ENCODE measurements at places on chromosomes 12 and 14.

GRCh38 chr12:46874642-46875041 lies 48.8 kb upstream of the SLC38A4 start:
- no peak for DNase-seq

- no peak for DNase-seq
Observed at GRCh38 chr14:51400139-51400538, 160.1 kb downstream of the TMX1 start.

DNA sequence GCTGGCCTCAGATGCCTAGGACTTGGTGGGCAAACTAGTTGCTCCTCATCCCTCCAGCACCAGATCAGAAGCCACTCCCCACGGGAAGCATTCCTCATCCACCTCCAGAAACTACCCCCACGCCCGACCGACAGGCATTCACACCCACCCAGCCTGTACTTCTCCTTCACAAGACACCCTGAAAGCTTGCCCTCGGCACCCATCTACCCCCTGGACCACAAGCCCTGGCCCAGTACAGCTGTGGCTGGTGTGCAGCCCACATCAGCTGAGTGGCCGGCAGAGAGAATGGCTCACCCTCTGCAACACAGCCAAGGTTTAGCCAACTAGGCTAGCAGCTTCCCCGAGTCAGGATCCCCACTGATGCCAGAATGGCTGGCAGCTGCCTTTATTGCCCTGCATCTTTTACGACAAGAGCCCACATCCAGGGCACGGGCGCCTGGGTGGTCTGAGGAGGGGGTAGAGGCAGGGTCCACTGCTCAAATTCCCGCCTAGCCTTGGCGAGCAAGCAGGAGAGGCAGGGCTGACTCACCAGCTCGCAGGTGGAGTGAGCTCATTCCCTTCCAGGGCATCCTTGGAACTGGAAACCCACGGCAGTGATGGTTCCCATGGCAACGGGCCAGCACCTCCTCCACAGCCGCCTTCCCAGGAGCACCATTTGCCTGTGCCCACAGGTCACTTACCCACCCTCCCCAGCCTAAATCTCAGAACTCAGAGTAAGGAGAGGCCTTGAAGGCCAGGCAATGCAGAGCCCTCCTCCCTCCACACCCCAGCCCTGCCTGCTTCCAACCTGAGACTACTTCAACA lies 17.1 kb downstream of the ACTN1 start:
- no peak for DNase-seq

GRCh38 chr14:55103005-55103640 lies 25.9 kb upstream of the LGALS3 start:
- no peak for DNase-seq

GRCh38 chr12:51822261-51822616 lies 26.3 kb downstream of the FIGNL2 start:
- no peak for DNase-seq

DNA sequence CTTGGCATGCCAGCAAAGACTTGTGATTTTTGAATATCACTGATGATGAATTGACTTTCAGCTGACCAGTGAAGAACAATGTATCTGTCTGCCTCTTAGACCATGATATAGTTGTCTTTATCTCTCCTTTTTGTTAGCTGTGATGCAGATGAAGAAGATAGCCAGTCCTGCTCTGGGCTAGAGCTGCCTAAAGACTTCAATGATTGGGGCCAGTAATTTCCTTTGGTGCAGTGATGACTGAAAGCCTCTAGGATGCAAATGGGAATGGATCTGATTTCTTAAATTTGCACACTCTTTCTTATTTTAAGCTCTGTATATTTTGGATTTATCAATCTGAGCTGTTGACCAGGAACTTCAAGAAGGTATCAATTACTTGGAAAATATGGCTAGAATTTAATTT lies at the start of gene TAS2R9:
Gene TAS2R9, minus strand, starts transcription at position 101 of the 400 bp plus-strand sequence. Its CDS starts 93 bp downstream, at position 8.
- no peak for DNase-seq

- DNase-seq = no peak
Observed at GRCh38 chr14:20662968-20663732, 21.2 kb upstream of the RNASE4 start.

DNA sequence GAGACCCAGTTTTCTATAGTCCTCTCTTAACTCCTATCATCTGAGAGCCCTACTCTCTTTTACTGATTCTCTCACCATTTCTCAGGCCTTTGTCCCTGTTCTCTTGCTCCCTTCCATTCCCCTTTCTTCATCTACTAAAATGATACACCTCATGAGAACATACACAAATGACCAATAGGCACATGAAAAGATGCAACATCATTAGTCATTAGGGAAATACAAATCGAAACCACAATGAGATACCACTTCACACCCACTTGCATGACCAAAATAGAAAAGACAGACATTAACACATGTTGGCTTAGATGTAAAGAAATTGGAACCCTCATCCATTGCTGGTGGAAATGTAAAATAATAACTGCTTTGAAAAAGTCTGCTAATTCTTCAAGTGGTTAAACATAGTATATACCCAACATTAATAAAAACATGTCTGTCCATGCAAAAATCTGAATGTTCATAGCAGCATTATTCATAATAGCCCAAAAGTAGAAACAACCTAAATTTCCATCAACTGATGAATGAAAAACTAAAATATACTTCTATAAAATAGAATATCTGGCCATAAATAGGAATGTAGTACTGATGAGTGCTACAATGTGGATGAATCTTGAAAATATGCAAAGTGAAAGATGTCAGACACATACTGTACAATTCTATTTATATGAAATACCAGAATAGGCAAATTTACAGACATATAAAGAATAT lies 66.0 kb downstream of the DENND5B start:
- DNase-seq = no peak

GRCh38 chr12:95083938-95084337 lies 10.5 kb upstream of the NR2C1 start:
- DNase-seq = no peak

- DNase-seq = no peak
Observed at GRCh38 chr12:32690927-32691326, 11.8 kb downstream of the DNM1L start.

DNA sequence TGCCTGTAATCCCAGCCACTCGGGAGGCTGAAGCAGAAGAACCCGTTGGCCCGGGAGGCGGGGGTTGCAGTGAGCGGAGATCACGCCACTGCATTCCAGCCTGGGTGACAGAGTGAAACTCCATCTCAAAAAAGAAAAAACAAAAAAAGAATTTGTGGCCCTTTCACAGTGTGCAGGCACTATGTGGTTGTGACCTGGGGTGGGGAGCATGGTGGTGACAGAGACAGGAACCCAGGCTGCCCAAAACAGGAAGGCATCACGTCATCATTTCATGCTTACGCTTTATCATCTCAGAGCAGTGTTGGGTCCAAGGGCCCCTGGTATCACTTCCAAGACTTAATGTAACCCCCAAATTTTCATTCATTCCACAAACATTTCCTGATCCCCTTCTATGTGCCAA lies 175.7 kb upstream of the GSC start:
- no peak for DNase-seq

All from GOT3 (cell line).